Karpas-422 (cell line): ENCODE measurements at places on chromosomes 11 and 22. TPM values are rescaled to one million over a fixed set of nuclear protein-coding genes. Genes with fewer than 3 reads are reported as not detected.

Gene OR52E8
- total RNA-seq = not detected in 2 replicates

DNA sequence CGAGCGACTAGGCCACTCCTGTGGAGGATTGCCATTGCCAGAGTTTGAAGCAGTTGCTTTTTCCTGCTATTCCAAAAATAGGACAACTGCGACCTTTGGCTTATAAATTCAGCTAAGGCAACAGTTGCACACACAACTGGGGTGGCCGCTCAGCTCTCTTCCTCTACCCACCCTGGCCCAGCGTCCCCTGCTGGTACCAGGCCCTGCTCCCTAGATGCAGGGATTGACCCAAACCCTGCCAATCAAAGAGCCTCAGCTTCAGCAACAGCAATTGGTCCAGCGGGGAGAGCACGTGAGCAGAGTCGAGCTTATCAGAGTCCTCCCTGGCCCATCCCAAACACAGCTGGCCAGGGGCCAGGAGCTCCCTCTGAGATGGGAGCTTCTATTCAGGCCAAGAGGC, 22.0 kb upstream of the CABP2 start:
- peak; percentile 66 for DNase-seq

DNA sequence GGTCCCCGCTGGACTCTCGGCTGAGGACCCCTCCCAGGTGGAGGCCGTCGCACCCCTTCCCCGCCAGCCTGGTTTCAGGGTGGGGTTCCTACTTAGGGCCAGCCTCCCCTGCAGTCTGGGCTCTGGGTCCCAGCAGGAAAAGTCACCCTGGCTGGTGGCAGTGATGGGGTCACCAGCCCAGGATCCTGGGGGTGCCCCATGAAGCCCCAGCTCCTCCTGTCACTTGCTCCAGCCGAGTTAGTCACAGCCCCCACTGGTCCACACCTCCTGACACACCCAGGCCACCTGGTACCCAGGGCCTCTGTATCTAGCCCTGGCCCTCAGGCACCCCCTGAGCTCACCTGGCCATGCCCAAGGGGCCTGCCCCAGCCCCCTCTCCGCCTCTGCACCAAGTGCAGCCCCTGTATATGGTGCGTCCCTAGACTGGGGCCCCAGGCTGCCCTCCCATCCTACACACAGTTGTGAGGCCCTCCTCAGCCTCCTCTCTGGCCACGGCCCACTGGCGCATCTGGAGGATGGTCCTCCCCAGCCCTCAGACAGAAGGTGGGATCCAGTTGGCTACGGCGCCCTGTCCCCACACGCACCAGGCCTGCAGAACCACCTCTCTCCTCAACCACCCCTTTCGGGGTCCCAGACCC, 6.7 kb downstream of the PLXNB2 start:
- no peak for DNase-seq

DNA sequence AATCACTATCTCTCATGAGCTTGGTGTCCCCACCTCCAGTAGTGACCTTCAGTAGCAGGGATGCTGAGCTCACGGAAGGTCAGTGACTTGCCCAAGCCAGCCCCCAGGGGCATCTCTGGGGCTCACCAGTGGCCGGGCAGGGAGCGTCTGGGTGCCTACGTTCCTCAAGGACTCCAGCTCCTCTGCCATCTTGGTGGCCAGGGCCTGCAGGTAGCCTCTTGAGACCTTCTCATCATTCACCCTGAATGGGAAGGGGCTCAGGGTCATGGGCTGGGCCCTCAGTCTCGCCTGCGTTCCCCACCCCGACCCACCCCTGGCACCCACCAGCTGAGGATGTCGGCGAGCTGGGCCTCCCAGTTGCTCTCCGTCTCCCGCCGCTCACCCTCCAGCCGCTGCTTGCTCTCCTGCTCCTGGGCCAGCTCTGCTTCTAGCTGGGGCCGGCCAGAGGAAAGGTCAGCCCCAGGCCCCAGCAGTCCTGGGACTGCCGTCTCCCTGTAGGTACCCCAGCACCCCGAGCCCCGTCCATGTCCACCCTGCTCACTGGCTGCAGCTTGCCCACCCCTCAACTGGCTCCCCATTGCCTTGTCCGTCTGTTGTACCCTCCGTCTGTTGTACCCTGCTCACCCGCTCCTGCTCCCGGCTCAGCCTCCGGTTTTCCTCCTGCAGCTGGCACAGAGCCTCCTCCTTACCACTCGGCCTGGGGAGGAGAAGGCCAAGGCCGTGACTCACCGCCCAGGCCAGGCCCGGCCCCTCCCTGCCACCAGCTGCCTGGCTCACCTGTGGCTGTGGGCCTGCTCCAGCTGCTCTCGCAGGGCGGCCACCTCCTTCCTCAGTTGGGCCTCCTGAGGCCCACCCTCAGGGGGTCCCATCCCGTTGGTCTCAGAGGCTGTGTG, 9.5 kb downstream of the CDC42BPG start:
- DNase-seq = no peak

DNA sequence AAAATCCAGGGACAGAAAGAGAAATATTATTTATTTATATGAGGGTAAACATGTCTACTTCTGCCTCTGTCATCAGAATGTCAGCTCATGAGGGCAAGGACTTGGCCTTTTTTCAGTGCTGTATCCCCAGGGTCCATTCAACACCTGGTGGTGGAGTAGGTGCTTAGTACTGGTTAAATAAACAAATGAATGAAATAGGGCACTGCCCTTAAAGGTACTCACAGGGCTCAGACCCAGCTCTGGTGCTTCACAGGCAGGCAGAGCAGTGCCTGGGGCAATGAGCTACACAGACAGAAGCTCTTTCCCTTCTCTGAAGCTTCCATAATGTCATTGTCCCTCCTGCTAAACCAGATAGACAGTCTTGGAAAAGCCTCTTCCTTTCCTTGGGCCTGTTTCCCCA, 30.9 kb downstream of the P4HA3 start:
- no peak for DNase-seq

DNA sequence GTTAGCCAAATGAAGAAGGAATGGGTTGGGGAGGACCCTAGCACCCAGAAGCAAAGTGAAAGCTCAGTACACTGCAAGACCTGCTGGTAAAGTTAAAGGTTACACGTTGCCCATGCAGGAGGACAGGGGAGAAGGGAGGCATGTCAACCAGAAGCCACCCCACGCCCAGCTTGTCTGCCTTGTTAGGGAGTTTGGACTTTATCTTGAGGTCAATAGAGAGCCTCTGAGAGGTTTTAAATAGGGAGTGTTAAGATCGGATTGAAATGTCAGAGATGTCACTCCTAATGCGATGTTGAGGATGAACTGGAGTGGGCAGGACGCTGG, 18.7 kb upstream of the PEX26 start:
- peak; percentile 32 for DNase-seq

Gene OR51E2
- not detected in 2 replicates for total RNA-seq

GRCh38 chr22:25143156-25144076, 56.2 kb upstream of the CRYBB3 start:
- DNase-seq = no peak

Gene PKNOX2
- 0.18 and 1.5 TPM in 2 replicates for total RNA-seq

GRCh38 chr11:41461057-41461681, 1.7 kb upstream of the LRRC4C start:
- DNase-seq = peak; percentile 54

GRCh38 chr22:28855355-28856094, 27.8 kb upstream of the ZNRF3 start:
- peak; percentile 84 for DNase-seq

DNA sequence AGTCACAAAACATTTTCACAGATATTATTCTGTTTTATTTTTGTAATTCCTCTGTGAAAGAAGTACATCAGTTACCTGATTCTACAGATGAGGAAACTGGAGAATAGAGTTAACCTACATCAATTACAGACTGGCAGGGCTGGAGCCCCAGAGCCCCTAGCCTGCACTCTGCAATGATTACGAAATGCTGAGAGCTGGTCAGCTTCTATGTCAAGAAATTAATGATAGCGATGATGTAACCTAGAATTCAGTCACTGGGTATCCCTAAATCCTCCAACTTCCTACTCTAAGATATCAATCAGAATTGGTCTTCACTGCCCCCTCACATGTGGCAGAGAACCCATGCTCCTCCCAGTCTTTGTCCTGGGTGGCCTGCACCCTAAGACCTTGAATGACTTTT, 273.5 kb upstream of the PLET1 start:
- DNase-seq = no peak

Gene MS4A6A
- total RNA-seq = not detected in 2 replicates

Gene MMP8
- not detected in 2 replicates for total RNA-seq

Gene FXYD2
- 1.4 and 3.1 TPM in 2 replicates for total RNA-seq

DNA sequence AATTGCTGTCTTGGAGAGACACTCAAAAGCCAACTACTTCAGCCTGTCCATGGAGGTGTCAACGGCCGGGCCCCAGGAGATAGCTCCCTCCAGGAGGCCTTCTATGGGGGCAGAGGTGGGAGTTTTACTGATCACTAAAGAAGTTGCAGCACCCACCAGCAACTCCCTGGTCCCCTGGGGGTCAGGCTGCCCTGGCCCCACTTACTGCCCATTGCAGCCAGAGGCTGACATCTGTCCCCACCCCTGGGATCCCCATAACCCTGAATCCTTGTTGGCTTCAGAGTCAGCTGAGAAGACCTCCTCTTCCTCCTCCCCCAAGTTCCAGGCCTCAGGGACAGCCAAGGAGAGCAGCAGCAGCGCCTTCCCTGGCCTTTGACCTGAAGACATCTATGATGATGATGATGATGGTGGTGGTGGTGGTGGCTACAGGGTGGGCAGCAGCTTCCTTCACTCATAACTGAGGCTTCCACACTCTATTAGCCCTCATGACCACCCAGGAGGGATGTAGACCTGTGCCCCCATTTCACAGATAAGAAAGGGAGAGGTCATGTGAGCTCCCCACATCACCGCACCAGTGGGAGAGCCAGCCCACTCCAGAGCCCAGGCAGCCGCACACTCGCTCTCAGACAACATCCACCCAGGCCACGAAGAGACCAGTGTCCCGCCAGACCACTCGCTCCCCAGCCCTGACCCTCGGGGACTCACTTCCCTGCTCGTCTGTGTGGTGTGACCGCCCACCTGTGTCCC, 43.8 kb upstream of the FGF3 start:
- DNase-seq = no peak

DNA sequence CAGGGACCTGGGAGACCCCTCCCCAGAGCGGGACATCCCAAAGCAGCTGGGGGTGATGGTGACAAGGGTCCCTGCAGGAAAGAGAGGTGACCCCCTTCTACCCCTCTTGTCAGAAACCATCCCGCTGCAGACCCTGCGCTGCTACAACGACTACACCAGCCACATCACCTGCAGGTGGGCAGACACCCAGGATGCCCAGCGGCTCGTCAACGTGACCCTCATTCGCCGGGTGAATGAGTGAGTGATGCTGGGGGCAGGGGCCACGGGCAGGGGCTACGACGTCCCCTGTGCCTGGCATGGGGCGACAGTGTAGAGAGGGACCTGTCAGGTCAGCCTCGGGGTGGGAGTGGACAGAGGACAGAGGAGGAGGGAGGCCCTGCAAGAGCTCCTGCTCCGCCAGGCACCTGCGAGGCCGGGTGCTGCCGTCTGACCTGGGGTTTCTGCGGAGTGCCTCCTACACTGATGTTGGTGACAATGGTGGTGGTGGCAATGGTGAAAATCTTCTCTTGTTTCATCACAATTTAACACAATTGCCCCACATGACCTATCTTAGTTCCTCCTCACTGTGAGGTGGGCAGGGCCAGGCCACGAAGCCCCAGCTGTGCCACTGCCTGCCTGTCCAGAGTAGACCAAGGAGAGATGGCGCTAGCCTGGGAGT, 9.8 kb downstream of the CSF2RB start:
- DNase-seq = no peak

- peak; percentile 80 for DNase-seq
Measured at GRCh38 chr22:41687901-41688364, 734 bp downstream of the SNU13 start.

Gene ABTB2
- not detected in 2 replicates for total RNA-seq

GRCh38 chr11:117068303-117068860, 29.8 kb downstream of the SIK3 start:
- DNase-seq = no peak

- DNase-seq = no peak
Measured at GRCh38 chr11:47185305-47186075, 744 bp downstream of the PACSIN3 start.

Gene GRAMD1B
- total RNA-seq = 59.9 and 79.0 TPM in 2 replicates

- no peak for DNase-seq
Measured at GRCh38 chr22:34623580-34623979, 442.4 kb upstream of the ISX start.

Gene BRSK2
- not detected in 2 replicates for total RNA-seq

Gene RCOR2
- 2.1 and 2.4 TPM in 2 replicates for total RNA-seq

GRCh38 chr11:126997641-126998040, 2.9 kb downstream of the KIRREL3 start:
- no peak for DNase-seq

Gene APOA1
- not detected in 2 replicates for total RNA-seq
